D721Med (cell line): ENCODE measurements at places on chromosomes 2 and 18.

- no peak for DNase-seq
These were observed 106.2 kb upstream of the DLX2 start for GRCh38 chr2:172208791-172209325.

DNA sequence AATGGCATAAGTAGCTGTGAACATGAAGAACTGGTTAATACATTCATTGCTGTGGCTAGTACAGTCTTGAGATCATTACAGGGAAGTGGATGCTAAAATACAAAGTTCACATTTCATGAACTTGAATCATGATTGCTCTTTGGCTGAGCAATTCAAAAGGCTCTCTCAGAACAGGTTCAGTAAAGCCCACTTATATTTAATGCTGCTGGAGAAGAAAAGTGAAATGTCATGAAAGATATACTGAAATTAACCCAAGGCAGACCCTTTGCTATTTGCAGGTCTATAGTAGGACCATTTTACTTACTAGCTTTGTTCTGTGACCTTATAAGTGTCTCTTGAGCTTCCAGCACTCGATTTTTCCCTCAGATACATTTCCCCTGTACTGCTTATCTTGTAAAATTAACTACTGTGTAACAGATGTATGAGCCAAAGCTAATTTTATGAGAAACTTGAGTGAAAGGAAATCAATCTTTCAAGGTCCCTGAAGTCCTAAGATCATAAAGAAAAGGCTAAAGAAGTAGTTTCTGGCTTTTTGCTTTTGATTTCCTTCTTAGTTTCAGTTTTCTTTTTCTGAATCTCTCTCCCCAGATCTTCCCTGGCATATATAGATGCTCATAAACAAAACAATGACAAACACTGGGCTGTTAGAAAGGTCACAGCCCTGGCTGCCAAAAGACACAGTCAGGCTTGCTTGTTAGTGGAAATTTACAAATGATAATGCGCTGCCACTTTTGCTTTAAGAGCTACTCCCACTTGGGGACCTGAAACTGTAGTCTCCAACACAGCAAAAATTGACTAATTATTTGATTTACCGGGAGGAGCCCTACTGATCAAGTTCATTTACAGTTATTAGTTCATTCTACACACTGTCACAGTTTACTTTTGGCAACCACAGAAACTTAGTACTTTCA, 132.7 kb upstream of the XPO1 start:
- DNase-seq, result no peak

GRCh38 chr2:9847140-9847539, 3.9 kb downstream of the TAF1B start:
- DNase-seq, result no peak

GRCh38 chr2:111986116-111986900, 68.8 kb upstream of the TMEM87B start:
- DNase-seq, result no peak

GRCh38 chr2:123061534-123061933, 963.6 kb upstream of the CNTNAP5 start:
- no peak for DNase-seq

- DNase-seq, result no peak
These were observed 47.4 kb downstream of the RPE start for GRCh38 chr2:210049831-210050230.

DNA sequence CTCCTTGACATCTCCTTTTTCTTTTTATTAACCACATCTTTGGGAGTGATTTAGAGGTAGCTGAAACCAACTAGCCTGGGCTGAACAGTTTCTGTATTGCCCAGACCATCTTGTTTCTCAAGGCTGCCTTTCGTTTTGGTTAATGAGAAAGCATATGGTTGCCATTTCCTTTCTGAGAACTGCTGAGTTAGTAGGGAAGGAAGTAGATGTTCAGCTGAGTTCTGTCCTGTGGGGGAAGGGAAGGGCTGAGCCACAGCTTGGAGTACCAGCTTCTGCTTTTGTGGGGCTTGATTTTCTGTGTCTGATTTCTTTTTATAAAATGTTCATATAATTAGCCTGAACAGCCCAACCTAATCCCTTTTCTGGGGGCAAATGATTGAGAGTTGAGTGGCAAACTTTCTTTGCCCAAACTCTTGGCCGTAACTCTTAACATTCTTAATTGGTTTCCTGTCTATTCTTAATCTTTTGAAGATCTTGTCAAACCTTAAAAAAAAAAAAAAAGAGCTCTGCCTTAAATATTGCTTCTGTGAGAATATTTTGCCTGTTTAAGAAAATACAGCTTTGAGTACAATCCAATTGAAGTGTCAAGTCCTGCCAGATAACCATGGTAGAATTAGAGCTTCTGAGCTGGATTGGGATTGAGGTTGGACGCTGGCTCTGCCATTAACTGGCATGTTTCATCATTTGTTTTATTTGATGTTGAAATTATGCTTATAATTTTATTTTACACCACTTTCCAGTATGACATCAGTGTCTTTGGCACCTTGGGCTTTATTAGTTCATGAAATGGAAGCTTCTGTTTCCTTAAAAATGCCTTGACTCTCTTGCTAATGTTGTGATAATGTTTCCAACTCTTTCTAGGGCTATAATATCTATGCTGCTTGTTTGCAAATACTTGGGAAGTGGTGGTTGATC, 1.9 kb upstream of the NABP1 start:
- DNase-seq, result no peak
